ENCODE measurements at places on chromosomes 4 and X.

- no peak for DNase-seq
Measured at GRCh38 chr4:185398618-185399017, 2.0 kb downstream of the ANKRD37 start.

- no peak for DNase-seq
Measured at GRCh38 chrX:77446908-77447652, at the start of gene FGF16. Gene FGF16 (plus strand): TSS chrX:77447389. CDS start chrX:77447675, 286 bp downstream.

GRCh38 chr4:1490011-1490653, 83.9 kb upstream of the NKX1-1 start:
- DNase-seq = no peak

GRCh38 chr4:117796677-117797076, 237.6 kb upstream of the NDST3 start:
- no peak for DNase-seq

DNA sequence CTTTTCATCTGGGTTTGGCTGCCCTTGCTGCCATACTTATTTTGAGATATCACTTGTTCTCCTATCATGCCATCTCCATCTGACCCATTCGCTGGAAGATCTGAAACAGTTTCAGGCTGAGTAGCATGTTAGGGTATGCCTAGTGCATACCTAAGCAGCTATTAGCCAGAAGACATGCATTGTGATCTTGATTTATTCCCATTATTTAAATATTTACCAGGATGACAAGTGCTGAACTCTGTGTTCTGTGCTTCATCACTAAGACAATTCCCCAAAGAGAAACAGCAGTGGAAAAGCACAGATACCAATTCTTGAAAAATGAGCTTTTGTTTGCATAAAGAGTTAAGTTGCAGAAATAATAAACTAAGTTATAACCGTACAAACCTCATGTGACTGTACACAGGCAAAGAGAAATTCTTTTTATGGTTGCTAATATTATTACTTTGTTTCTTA, 271.0 kb upstream of the ARSJ start:
- DNase-seq = no peak

- DNase-seq = no peak
Measured at GRCh38 chrX:113906168-113906567, 677.7 kb upstream of the HTR2C start.

GRCh38 chr4:40956721-40957255, 207.0 kb downstream of the NSUN7 start:
- no peak for DNase-seq

DNA sequence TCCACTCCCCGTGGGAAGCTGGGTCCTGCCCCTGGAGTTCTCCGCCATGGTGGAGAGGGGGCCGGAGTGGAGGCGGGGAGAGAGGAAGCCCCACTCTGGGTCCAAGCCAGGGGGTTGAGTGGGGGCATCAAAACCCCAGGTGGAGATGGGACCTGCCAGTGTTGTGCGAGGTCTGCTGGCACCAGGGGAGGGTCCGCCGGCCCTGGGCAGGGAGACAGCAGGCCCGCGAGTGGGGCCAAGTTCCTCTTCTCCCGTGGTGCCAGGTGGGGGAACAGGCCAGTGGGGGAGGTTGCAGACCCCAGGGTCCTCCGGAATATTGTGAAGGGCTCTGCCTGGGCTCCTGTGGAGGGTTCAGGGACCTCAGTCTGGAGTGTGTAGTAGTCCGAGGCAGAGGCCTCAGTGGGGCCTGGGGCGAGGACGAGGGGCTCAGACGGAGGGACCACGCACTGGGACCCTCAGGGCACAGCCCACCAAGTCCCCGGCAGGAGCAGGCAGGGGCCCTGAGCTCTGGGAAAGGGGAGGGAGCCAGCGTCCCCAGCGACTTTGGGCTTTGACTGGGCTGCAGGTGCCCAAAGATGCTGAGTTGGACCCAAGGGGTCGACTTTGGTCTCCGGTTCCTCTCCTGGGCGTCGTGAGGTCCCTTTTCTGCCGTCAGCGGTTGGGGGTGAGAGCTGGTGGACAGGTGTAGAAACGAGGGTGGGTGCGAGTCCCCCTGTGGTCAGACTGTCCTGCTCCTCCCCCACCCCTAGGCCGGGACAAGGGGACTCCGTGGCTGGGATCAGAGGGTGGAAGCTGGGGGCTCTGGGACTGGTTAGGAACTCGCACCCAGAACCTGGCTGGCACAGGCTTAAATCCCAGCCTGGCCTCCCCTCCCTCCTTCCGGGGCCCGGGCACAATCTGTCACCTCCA, 43.8 kb upstream of the NKX1-1 start:
- no peak for DNase-seq

GRCh38 chr4:3322059-3322550, 29.3 kb downstream of the RGS12 start:
- no peak for DNase-seq

DNA sequence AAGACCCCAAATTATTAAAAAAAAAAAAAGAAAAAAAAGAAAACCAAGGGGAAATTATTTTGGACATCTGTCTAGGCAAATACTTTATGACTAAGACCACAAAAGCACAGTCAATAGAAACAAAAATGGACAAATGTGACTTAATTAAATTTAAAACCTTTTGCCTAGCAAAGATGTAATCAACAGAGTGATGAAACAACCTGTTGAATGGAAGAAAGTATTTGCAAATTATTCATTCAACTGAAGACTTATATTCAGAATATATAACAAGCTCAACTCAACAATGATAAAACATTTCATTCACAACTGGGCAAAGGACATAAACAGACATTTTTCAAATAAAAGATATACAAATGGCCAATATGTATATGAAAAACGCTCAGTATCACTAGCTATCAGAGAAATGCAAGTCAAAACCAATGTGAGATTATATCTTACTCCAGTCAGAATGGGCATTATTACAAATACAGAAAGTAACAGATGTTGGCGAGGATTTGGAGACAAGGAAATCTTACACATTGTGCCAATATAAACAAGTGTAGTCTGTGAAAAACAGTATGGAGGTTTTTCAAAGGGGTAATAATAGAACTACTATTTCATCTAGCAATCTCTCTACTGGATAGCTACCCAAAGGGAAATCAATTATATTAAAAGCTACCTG, 67.1 kb downstream of the FAAH2 start:
- DNase-seq = no peak

DNA sequence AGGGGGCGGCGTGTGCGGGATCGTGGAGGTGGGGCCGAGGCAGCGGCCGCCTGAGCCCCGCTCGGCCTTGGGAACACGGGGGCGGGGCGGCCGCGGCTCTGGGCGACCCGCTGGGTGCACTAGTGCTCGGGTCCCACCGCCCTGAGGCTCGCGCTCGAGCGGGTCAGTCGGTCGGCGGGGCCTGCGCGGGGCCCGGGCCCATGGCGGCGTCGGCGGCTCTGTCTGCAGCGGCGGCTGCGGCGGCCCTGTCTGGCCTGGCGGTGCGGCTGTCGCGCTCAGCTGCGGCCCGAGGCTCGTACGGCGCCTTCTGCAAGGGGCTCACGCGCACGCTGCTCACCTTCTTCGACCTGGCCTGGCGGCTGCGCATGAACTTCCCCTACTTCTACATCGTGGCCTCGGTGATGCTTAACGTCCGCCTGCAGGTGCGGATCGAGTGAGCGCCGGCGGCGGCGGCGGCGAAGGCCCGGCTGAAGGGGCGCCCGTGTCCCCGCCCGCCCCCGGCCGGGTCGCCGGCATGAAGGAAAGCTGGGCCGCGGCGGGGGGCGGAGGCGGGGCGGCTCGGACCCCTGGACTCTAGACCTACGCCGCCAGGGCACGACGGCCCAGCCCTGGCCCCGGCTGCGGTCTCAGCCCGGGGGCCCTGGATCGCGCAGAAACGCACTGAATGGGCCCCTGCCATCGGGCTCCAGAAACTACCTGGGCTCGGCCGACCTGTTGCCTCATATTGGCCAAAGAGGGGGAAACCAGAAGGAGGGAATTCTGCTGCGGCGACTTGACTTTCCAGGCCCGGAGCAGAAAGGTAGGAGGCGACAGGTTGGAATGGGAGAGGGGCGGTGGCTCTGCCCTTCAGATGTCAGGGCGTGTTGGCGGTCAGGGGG, at the start of gene SMIM10L2A:
TSS of gene SMIM10L2A (plus strand) at position 13 of the 878 bp plus-strand sequence. CDS start at position 201, 188 bp downstream.
- DNase-seq = no peak

DNA sequence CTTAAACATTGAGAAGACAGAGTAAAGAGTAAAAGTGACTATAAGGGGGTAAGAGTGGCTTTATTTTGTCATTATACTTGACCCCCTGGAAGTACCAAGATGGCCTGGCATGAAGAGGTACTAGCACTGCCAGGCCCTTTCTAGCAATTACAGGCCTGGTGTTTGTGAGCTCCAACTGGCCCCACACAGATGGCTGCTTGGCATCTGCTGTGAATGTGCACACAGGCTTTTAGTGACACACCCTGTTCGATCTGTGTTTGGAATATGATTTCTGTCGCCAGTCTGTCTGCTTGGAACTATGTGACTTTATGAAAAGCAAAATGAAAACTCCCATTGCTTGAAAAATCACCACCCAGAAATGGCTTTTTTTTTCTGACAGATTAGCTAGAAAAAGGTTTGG, 123.3 kb downstream of the CLCN4 start:
- no peak for DNase-seq

All from esophagus squamous epithelium (tissue), 5 donors.